Left renal cortex interstitium (tissue), 4 donors: ENCODE measurements at places on chromosomes 16 and 17.

- DNase-seq, result no peak
These were observed 28.3 kb upstream of the GOSR2 start for GRCh38 chr17:46894476-46895151.

GRCh38 chr16:12062343-12063003 is 85.9 kb downstream of the SNX29 start:
- DNase-seq, result no peak

GRCh38 chr16:88405216-88406060 is 22.7 kb downstream of the ZNF469 start:
- DNase-seq, result no peak

DNA sequence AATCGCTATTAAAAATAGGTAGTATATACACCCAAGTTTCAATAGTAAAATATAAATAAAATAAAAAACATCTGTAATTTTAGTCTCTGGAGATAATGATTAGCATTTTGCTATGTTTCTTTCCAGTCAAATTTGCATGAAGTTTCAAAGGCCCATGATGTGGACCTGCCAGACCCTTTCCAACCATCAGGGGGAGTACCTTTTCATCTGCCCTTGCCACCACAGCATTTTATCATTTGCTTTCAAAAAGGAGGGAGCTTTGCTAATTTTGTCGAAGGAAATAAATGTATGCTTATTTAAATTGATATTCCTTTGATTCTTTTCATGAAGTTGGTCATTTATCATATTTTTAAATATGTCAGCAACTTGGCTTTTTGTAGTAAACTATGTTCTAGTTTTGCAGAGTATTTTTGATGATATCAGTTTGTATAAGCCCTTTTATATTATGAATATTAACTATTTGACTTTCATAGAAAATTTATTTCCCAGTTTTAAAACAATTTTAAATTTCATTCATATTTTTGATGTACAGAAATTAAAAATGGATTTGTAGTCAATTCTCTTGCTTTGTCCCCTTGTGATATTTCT is 115.2 kb upstream of the NETO2 start:
- DNase-seq, result no peak

GRCh38 chr17:77831474-77832179 is 126.9 kb upstream of the TNRC6C start:
- no peak for DNase-seq

DNA sequence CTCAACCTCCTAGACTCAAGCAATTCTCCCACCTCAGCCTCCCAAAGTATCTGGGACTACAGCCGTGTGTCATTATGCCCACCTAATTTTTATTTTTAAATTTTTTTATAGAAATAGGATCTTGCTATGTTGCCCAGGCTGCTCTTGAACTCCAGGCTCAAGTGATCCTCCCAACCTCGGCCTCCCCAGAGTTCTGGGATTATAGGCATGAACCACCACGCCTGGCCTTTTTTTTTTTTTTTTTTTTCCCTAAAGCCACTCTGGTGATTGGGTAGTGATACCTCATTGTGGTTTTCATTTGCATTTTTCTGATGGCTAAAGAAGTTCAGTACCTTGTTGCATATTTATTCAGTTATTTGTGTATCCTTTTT is 1.2 kb upstream of the CDR2L start:
- DNase-seq, result no peak

DNA sequence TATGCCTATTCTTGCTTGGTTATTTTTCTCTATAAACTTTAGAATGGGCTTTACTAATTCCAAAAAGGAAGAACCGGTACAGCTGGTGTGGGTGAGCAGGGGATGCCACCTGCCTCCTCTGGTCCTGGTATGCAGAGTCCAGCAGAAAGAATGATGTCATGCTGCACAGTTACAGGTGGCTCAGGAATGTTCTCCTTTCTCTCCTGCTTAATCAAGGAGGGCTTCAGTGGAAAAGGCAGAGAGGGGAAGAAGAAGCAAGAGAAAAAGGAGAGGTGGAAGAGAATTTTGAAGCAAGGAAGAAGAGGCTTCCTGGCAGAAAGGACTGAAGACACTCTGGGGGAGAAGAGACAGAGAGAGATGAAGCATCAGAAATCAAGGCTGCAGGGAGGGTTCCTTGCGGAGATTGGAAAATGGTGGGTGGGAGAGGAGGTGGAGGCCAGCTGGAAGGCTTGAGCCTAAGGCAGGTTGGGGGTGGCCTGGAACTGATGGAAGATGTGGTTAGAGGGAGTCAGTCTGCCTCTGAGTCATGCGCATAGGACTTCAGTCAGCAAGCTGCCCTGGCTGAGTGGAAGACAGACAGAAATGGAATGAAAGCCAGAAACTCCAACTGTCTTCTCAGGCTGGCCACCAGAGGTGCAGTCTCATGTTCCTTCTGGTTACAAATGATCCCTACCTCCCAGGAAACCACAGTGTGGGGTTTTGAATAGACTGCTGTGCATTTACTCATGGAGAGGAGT is 64.6 kb upstream of the CRHR1 start:
- DNase-seq, result no peak

DNA sequence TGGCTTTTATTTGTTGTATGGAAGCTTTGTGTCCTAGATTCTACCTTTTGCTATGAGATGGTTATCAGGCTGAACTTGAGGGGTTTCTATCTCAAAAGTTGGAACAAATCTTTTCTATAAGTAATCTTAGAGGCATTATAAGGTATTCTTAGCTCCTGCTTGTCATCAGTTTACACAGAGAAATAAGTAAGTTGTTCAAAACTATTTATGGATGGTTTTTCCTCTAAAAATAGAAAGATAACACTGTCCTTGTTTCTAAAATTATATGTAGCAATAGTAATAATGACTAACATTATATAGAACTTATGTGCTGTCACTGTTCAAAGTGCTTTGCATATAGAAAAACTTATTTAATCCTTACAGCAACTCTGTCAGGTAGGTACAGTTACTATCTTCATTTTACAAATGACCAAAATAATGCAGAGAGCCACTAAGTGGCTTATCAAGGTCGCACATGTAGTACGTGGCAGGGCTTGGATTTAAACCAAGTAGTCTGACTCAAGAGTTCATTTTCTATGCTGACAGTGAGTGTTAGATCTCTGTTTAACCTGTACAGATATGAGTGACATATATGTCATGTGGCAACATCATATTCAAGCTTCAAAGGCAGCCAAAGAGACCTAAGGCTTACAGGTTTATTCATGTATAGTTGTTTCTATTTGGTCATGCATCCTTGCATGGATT is 59.0 kb downstream of the PHKB start:
- DNase-seq, result no peak

- DNase-seq, result no peak
These were observed 44.1 kb downstream of the MIS12 start for GRCh38 chr17:5530265-5531084.

- no peak for DNase-seq
These were observed 812.3 kb downstream of the CDH11 start for GRCh38 chr16:64309398-64310110.

DNA sequence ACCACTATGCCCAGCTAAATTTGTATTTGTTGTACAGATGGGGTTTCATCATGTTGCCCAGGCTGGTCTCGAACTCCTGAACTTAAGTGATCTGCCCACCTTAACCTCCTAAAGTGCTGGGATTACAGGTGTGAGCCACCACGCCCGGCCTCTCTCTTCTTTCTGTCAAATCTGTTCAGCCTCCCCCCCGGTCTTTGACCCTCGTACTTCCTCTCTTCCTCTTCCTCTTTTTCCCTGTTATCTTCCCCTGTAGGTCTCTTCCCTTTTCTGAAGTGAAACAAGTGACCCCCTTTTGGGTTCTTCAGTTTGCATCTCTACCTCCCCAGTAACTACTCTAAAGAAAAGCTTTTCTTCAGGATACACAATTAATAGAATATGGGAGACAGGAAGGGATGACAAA is 31.7 kb upstream of the DHX40 start:
- DNase-seq, result no peak

DNA sequence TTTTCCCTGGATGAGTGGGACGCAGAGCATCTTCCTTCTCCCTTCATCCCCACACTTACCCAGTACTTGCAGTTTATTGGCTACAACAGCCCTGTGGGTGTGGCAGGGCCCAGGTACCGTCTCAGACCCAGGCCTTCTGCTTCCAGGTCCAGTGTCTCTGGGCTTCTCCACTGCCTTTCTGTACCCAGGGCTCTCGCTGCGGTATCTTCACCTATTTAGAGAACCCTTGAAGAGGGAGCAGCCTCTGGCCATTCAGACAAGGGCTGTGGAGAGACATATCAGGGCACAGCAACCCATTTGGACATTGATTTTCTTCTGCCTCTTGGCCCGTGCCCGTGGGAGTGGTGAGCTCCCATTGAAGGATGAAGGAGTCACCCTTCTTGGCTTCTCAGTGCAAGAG is 17.3 kb downstream of the TBX4 start:
- DNase-seq, result no peak

GRCh38 chr16:11682655-11683096 is 14.4 kb downstream of the SNN start:
- no peak for DNase-seq

- DNase-seq, result no peak
These were observed 1.4 kb upstream of the SPHK1 start for GRCh38 chr17:76382803-76383545.
